CD4-positive, alpha-beta T cell (primary cell): ENCODE measurements at places on chromosomes 12 and 14.

DNA sequence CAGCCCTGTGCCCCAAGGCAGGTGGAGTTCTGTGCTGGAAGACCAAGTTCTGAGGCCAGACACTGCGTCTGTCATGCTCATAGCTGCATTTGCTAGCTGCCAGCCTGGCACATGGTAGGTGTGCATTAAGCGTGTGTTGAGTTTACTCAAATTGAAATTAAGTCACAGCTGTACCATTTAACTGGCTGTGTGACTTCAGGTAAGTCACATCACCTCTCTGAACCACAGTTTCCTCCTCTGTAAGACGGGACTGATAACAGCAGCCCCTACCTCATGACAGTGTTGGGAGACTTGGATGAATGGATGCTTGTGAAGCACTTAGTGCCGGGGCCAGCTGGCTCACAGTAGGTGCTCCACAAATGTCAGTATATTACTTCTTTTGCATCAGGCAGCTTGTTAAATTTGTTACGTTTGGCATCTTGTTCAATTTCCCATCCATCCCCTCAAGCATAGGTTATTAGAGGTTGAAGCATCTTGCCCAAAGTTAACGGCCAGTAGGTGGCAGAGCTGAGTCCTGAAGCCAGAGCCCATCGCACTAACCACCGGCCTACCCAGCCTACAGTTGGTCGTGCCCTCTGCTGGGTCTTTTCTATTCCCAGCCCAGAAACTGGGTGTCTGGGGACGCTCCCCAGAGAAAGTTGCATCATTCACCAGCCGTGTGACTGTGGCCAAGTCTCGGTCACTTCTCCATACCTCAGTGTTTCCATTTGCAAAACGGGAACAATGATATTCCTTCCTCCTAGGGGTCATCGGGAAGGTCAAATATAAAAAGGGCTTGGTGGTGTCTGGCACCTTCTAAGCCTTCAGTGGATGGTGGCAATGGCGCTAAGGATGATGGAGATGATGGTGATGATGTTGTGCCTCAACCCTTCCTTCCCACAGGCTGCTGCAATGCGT lies 4.5 kb downstream of the DAO start:
- H3K4me3 ChIP-seq, result no peak overlapping the region
- H3K36me3 ChIP-seq, result no peaks in the 10 kb centered on the region
- peak; percentile 42 for DNase-seq

DNA sequence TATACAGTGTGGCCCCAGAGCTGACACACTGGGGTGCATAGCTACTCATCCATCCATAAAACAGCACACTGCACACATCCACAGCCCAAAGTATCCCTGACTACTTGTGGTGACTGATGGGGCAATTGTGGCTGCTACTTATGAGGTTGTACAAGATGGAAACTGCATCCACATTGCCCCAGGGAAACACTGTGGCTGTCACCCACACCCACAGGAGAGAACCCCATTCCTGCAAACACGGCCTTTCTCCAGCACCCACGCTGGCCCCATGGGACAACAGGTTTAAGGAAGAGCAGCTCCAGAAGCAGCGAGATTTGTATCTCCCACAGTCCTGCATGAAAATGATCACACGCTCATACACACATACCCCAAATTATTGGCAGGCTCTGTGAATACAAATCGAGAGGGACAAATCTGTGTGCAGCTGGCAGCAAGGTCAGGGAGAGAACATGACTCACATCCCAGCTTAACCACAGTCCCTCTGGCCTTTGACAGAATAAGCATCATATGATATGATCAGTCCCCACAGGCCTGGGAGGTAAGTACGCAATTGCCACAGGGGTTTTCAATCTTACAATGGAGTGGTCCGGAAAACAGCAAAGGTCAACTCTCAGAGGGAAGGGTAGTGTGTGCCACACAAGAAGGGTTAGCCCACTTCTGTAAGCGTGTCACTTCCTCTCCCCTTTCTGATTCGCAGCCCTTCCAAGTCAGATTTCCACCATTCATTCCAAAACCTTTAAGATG lies 61.9 kb downstream of the ESR2 start:
- no peaks in the 10 kb centered on the region for H3K27me3 ChIP-seq
- H3K4me1 ChIP-seq, result no peaks in the 10 kb centered on the region
- no peak for DNase-seq

GRCh38 chr12:4450551-4451112 lies 5.0 kb upstream of the FGF6 start:
- no peaks in the 10 kb centered on the region for H3K36me3 ChIP-seq
- no peak for DNase-seq
- no peak overlapping the region for H3K27ac ChIP-seq
- H3K4me1 ChIP-seq, result no peaks in the 10 kb centered on the region
- H3K4me3 ChIP-seq, result no peak overlapping the region

DNA sequence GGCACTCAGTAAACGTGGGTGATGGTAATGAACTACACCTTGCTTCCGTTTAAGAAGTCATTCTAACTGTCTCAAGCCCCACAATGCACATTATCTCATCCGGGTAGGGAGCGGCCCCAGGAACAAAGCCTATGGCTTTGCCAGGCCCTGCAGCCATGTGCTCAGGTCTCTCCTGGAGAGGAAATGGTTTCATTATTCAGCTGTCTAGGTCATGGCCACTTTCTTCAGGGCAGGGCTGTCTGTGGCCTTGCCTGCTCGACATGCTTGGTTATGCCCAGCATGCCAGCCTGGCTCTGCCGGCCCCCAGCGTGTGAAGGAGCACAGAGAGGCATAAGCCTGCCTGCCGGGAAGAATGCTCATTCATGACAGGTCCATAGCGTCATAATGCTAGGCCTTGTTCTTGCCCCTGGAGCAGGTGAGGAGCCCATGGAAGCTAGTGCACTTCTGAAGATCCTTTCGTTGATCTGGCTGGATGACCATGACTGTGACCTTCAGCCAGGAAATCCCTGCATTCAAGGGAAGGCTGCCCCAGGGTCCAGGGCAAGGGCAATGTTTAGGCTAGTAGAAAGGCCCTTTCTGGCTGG lies 26.3 kb upstream of the FOS start:
- DNase-seq, result no peak
- no peaks in the 10 kb centered on the region for H3K36me3 ChIP-seq
- no peaks in the 10 kb centered on the region for H3K27me3 ChIP-seq
- H3K4me1 ChIP-seq, result peaks cover 60% of the 10 kb centered on the region
- H3K4me3 ChIP-seq, result no peak overlapping the region

DNA sequence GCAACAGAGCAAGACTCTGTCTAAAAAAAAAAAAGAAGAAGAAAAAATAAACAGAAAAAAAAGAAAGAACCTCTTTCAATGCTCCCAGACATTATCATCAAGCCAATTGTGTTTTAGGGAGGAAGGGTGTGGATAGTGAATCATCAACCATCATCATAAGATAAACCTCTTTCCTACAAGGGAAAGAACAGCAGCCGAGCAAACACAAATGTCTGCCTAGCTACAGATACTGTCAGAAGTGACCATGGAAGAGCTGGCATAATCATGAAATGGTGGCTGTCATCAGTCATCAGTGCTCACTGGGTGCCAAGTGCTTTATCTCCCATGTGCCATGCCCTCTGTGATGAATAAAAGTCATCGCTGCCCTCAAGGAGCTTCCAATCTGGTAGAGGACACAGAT lies 46.6 kb downstream of the SLC17A8 start:
- DNase-seq, result no peak
- no peak overlapping the region for H3K4me3 ChIP-seq
- no peaks in the 10 kb centered on the region for H3K4me1 ChIP-seq
- H3K36me3 ChIP-seq, result no peaks in the 10 kb centered on the region
- no peaks in the 10 kb centered on the region for H3K27me3 ChIP-seq

DNA sequence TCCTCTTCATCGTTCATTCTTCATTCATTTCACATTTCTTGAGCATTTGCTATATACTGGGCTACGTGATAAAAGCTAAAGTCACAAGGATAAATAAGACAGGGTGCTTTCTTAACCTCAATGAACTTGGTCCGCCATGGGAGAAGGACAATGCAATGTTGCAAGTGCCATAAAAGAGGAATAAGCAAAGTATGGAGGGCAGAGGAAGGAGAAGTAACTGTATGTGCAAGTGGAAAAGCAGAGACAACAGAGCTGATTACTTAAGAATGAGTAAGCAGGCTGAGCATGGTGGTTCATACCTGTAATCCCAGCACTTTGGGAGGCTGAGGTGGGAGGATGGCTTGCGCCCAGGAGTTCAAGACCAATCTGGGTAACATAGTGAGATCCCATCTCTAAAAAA lies 14.4 kb downstream of the AREL1 start:
- no peak overlapping the region for H3K27ac ChIP-seq
- DNase-seq, result no peak
- no peaks in the 10 kb centered on the region for H3K4me1 ChIP-seq
- H3K4me3 ChIP-seq, result no peak overlapping the region
- H3K36me3 ChIP-seq, result peaks cover 18% of the 10 kb centered on the region

DNA sequence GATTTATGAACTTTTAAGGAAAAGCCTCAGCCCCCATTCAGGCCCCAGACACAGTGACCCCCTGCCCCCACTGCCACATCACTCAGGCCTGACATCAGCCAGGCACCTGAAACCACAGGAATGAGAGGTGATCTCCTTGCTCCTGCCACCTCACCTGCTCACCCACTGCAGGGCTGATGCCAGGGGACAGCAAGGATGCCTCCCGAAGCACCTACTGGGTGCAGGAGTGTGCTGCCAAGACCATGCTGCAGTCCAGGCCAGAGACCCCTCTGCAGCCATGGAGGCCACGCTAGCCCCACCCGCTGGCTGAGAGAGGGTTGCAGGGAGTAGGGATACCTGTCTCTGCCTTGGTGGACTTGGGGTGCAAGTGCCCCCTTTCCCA lies 18.6 kb upstream of the KRT7 start:
- no peak overlapping the region for H3K27ac ChIP-seq
- H3K4me3 ChIP-seq, result no peak overlapping the region
- DNase-seq, result no peak
- peaks cover 2% of the 10 kb centered on the region for H3K27me3 ChIP-seq
- no peaks in the 10 kb centered on the region for H3K36me3 ChIP-seq

- no peaks in the 10 kb centered on the region for H3K4me1 ChIP-seq
- no peak overlapping the region for H3K27ac ChIP-seq
- no peak overlapping the region for H3K4me3 ChIP-seq
- no peak for DNase-seq
These were observed 380.9 kb upstream of the STXBP6 start for GRCh38 chr14:25430808-25431207.
